Prostate gland (tissue), 2 donors: ENCODE measurements at places on chromosomes 5 and 9.

DNA sequence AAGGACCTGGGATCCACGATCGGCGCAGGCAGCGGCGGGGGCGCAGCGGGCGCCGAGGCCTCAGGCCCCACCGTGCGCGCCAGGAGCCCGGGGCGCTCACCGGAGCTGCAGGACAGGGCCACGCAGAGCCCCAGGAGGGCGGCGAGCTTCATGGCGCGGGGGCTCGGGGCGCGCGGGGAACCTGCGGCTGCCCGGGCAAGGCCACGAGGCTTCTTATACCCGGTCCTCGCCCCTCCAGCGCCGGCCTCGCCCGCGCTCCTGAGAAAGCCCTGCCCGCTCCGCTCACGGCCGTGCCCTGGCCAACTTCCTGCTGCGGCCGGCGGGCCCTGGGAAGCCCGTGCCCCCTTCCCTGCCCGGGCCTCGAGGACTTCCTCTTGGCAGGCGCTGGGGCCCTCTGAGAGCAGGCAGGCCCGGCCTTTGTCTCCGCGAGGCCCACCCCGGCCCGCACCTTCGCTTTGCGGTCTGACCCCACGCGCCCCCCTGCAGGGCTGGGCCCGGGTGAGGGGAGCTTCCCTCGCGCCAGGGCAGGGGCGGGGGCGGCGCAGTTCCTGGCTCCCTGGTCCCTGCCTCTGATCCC is at the start of gene SCGB3A1:
Gene SCGB3A1, minus strand, starts transcription at position 189 of the 577 bp plus-strand sequence. Its CDS starts 37 bp downstream, at position 152.
- no peak for DNase-seq

DNA sequence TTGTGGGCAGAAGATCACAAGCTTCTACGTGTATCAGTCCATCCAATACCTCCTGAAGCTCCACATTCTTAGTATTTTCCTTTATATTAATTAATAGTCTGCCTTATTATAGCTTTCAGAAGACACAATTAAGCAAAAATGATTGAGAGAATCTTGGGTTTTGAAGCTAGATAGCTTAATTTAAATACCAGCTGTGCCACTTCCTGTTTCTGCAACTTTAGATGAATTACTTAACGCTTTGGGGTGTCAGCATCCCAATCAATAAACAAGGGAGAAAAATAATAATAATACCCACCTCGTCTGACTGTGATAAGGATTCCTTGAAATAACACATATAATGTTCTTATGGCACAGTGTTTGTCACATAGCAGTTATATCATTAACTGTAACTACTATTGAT is 44.7 kb upstream of the HTR4 start:
- DNase-seq = no peak

GRCh38 chr5:135029477-135030122 is 4.4 kb downstream of the PITX1 start:
- DNase-seq = no peak

GRCh38 chr9:98577446-98577845 is 131.3 kb downstream of the GABBR2 start:
- no peak for DNase-seq

GRCh38 chr5:145775893-145776444 is 59.2 kb downstream of the PRELID2 start:
- no peak for DNase-seq

GRCh38 chr9:38229104-38229500 is 160.1 kb upstream of the SHB start:
- DNase-seq = no peak

- DNase-seq = no peak
These were observed at the start of gene IRX1 for GRCh38 chr5:3595006-3595961. IRX1 (plus strand) TSS chr5:3595832; CDS start chr5:3596106, 274 bp downstream.

DNA sequence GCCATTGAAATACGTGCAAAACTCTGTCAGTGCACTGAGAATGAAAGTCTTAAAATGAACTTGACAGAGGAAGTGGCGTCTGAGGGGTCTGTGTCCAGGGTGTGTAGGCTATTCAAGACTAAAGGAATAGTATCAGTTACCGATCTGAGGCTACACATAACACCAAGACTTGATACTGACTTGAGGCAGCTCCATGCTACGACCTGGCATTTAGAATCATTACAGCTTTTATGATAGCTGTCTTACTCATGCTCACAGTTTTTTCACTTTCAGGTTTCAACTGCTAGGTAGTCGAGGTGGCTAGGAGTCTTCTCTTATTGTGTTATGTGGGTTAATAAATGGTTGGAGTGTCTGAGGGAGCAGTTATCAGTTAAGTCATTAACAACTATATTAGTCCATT is 92.8 kb upstream of the SLCO6A1 start:
- no peak for DNase-seq

DNA sequence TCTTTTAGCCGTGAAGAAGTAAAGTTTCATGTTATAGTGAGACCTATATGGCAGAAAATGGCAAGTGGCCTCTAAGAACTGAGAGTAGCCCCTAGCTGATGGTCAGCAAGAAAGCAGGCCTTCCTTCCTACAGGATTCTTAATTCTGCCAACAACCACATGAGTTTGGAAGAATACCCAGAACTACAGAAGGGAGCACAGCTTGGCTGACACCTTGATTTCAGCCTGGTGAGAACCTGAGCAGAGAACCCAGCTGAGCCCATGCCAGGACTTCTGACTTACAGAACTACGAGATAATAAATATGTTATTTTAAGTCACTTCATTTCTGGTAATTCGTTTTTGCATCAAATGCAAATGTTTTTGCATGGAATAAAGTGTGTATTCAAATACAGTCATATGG is 5.9 kb upstream of the FBXL17 start:
- no peak for DNase-seq

DNA sequence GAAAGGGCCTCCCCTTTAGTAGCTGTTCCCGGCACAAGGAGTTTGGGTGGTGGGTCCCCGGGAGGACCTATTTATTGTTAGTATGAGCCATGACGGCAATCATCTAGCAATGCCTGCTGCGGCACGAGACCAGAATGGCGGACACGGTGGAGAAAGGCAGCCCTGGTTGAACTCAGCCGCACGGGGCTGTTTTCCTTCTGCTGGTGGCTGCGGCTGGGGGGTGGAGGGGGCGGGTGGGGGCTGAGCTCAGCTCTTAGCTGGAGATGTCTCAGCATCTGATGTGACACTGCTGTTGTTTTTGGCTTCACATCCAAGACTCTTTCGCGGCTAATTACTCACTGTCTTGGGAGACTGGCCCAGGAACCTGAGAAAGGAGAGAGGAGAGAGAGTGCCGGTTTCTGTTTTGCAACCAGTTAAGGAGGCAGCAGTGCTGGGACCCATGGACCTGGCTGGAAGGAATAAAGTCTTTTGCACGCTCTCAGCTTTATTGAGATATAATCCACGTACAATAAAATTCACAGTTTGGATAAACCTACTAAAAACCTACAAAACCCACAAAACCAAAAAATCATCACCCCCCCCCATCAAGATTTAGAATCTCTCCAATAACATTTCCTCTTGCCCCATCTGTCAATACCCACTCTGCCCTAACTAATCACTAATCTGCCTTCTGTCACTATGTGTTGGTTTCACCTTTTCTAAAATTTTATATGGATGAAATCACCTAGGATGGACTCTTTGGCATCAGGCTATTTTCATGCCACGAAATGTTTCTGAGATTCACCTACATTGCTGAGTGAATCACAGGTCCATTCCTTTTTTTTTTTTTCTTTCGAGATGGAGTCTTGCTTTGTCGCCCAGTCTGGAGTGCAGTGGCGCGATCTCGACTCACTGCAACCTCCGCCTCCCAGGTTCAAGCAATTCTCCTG is 81.8 kb upstream of the NEURL1B start:
- peak; percentile 69 for DNase-seq

DNA sequence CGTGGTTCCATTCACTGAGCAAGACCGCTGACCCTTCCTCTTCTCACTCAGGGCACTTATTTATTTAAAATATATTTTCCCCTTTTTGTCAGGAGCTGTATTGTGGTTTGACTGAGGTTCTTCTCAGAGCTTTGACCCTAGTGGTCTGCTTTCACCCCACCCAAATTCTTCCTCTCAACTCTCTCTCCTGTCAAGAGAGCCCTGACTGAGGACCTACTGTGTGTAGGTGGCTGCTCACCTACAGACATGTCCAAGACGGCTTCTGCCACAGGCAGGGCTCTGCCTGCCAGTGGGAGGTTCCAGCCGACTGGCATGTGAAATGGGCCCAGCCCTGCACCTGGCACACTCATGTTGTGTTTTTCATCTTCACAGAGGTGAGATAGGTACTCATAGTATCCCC is 5.2 kb downstream of the DCANP1 start:
- DNase-seq = no peak

DNA sequence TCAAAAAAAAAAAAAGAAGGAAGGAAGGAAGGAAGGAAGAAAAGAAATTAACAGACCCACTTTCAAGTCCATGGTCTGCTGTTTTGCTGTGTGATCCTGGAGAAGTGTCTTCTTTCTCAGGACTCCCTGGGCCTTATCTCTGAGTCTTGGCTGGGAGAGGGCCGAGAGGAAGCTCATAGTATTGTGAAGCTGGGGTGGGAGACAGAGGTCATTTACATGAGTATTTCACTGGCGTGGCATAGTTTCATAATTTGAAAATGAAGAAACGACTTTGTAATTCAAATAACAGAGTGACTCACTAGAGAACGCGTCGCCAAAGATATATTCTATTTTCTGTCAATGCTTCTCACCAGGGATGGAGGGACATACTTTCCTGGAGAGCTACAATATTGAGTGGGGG is 2.4 kb upstream of the C9orf50 start:
- no peak for DNase-seq

DNA sequence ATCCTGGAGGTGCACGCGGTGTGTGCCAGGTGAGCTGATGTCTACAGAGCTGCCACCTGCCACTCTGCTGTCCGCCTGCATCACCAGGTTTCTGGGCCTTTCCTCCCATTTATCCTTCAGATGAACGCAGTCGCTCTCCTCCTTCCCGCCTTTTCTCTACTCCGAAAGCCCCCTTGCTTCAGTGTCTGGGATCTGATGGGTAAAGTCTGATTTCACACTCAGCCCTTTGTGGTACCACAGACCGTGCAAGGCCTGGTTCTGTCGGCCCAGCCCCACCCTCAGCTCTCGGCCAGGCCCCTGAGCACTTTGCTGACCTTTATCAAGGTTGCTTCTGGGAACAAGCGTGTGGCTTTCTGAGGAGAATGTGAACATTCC is 32.5 kb downstream of the GLT6D1 start:
- no peak for DNase-seq

- DNase-seq = no peak
These were observed 662 bp downstream of the SUSD3 start for GRCh38 chr9:93059011-93059714.

- DNase-seq = no peak
These were observed 198.5 kb upstream of the PTGER4 start for GRCh38 chr5:40481241-40481640.

- no peak for DNase-seq
These were observed 127.8 kb downstream of the FOCAD start for GRCh38 chr9:20811872-20812271.
